Stimulated activated CD8-positive, alpha-beta memory T cell treated with anti-CD3 and anti-CD28 coated beads, Interleukin-4, amount 100 ng/mL, for 48 hours (primary cell): ENCODE measurements at places on chromosomes 2 and 18.

DNA sequence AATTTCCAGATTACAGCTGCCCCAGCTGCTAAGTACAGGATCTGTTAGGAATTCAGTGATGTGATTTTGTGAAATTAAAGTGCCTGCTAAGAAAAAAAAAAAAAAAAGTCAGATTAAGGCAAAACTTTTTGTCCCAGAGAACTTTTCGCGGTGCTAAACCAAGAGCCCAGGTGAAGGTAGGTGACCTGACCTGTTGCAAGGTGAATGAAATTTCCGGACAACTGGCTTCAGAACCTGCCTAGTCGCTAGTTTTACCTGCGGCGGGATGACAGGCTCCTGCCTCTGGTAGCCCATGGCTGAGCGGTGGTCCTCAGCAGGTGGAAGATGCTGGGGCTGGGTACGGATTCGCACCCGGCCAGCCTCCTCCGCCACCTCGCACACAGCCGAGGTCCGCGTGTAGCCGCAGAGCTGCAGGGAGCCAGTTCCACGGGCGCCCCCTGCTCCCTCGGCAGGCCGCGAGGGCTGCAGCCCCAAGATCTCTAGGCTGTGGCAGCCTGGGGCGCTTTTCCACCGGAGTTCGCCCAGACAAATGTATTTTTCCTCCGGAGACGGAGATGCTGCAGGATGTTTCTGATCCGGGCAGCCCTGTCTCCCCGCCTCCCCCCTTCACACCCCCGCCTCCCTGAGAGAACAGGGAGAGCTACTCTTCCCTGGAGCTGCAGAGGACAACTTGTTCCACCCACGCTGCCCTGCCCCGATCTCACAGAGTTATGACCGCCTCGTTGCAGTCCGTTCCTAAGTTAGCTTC lies at the start of gene SLC38A11:
TSS of gene SLC38A11 (minus strand) at position 572 of the 748 bp plus-strand sequence. CDS start at position 294, 278 bp downstream.
- no peak for DNase-seq

DNA sequence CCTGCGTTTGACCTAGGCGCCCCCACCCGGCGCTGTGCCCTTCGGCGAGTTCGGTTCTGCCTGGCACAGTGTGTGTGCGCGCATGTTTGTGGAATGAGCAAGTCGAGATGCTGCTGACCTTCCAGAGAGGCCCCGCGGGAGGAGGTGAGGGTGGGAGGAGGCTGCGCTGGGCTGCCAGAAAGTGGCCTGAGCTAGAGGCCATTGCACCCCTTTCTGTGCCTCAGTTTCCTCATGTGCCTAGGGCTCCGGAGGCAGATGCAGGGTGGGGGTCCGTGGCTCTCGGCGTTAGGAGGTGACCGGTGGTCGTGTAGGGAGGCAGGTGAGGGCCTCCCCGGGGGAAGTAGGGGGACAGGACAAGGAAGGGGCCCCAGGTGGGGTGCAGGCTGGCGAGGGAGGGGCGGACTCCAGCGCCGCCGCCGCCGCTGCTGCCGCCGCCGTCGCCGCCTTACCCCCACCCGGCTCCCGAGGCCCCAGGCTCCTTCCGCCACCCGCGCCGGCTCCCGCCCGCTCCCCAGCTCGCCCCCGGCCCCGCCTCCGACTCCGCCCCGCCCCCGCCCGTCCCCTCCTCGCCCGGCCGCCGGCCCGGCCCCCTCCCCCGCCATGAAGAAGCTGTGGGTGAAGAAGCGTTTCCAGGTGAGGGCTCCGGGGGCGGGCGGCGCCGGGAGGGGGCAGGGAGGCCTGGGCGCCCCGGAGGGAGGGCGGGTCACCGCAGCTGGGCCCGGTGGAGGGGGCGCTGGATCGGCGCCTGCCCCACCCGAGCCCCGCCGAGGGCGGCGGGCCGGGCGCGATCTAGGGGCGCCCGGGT lies 7.0 kb downstream of the SPEG start:
- peak; percentile 47 for DNase-seq

DNA sequence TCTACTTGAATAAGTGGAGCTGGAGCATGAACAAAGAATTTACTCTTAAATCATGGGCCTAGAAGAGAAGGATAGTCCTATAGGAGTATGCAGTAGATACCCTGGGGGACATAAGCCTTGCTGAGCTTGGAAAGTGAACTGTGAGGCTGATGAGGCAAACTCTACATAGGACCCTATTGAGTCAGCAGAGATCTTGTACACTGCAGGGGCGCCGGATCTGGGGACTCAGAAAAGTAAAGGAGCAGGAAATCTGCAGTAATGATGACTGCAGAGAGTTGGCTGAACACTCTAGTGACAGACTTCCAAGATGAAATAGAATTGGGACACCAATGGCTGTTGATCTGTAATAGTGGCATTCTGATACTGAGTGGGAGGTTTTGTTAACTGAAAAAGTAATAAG lies 543.7 kb downstream of the XIRP2 start:
- no peak for DNase-seq

- no peak for DNase-seq
These were observed 30.1 kb upstream of the GNAL start for GRCh38 chr18:11658989-11659388.

- DNase-seq, result no peak
These were observed 87.9 kb downstream of the CNTNAP5 start for GRCh38 chr2:124112966-124113365.

- DNase-seq, result no peak
These were observed 22.3 kb upstream of the SERPINB5 start for GRCh38 chr18:63454497-63454896.
